PC-3 (cell line): ENCODE measurements at places on chromosomes 7 and 10. TPM values are rescaled to one million over a fixed set of nuclear protein-coding genes. Genes with fewer than 3 reads are reported as not detected.

The SEMA3D gene
- 4.0 and 4.8 TPM in 2 replicates for total RNA-seq

DNA sequence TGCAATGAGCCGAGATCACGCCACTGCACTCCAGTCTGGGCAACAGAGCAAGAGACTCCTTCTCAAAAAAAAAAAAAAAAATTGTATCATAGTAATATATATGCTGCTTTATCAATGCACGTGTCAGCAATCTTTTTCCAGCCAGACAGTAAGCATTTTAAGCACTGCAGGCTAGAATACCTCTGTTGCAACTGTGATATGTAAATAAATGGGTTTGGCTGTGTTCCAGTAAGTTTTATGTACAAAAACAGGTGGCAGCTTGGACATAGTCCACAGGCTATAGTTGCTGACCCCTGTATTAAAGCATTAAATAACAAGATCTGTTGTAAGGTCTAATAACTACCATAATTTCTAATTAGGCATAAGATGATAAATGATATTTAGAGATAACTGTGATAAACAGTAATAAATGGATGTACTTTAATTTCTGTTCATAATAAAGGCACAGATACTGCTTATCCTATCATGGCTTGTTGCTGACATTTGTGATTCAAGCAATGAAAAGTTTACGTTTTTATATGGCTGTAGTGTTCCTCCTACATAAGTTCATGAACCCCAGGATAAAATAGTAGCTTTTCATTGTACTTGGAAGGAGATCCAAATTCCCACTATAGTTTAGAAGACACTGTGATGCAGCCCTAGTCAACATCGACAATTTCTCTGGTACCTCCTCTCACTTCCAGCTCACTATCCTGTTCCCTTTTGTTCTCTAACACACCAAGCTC lies 161.4 kb downstream of the ELMO1 start:
- H3K4me1 ChIP-seq = no peaks in the 10 kb centered on the region
- no peaks in the 10 kb centered on the region; the same call in 1 of the 2 replicates for H3K36me3 ChIP-seq
- H3K27ac ChIP-seq = no peak overlapping the region
- H3K27me3 ChIP-seq = no peaks in the 10 kb centered on the region

DNA sequence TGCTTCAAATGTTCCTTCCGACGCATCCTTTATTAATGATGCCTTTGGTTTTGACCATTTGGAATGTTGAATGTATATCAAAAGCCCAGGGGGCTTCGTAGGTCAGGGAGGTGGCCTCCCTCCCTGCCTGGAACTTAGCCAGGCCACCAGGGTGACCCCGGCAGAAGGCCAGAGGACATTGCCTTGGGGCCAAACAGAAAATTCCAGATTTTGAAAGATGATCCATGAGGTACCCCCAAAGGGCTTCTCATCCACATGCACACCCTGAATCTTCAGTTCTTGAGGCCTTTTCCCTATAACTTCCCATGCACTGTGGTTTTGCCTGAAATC lies 171.7 kb downstream of the ADAM12 start:
- no peaks in the 10 kb centered on the region for H3K36me3 ChIP-seq
- no peak overlapping the region for H3K4me3 ChIP-seq
- DNase-seq = no peak
- no peaks in the 10 kb centered on the region for H3K4me1 ChIP-seq

DNA sequence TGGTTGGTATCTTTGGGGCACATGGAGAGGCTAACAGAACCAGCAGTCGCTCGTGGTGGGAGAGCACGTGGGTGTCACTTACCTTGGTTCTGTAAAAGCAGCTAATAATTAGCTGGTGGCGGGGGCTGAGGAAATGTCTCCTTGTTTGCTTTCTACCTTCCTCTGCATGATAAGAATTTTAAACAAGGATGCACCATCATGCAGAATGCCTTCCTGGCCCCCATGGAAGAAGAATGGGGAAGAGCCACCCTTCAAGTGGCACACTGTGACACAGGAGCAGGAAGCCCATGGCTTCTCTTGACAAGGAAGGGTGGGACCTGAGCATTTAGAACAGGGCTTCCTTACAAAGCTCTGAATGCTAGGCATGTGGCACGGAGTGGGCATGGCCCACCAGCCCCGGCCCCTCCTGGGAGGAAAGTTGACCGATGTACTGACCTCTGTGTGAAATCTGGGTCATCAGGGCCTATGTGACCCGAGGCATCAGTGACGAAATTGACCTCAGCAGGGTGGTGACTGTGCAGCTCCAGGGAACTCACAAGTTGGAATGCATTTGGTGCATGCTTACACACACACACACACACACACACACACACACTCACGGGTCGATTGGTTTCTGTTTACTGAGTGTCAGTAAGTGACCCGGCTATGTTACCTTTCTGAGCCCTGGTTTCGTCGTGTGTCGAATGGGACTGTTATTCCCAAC lies 116.9 kb upstream of the ANLN start:
- no peaks in the 10 kb centered on the region for H3K36me3 ChIP-seq
- no peak overlapping the region for H3K4me3 ChIP-seq
- DNase-seq = no peak
- H3K4me1 ChIP-seq = peaks cover 8% of the 10 kb centered on the region

GRCh38 chr10:65805993-65806392 lies 1119.8 kb upstream of the LRRTM3 start:
- H3K36me3 ChIP-seq = no peaks in the 10 kb centered on the region
- peak; percentile 21 for DNase-seq

DNA sequence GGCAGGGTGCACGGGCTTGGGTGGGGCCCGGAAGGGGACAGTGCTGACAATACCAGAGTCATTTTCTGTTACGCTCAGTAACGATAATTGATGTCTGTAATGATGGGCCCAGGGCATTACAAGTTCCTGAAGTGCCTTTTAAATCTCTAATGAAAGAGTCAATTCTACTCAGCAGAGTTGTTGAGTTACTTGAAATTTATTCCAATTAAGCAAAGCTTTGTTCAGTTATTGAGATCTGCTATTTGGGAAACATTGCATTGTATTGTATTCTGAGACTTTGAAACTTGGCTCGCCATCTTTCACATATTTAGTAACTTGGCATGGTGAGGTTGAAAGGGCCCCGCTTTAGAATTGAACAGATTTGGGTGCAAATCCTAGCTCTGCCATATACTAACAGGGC lies 34.7 kb downstream of the MINDY4 start:
- H3K27ac ChIP-seq = no peak overlapping the region
- peaks cover 20% of the 10 kb centered on the region for H3K4me1 ChIP-seq
- H3K27me3 ChIP-seq = no peaks in the 10 kb centered on the region
- no peaks in the 10 kb centered on the region for H3K36me3 ChIP-seq
- DNase-seq = no peak

GRCh38 chr10:21519941-21520436 lies 5.5 kb downstream of the SKIDA1 start:
- peak; percentile 10 for DNase-seq
- peaks cover 18% of the 10 kb centered on the region for H3K4me1 ChIP-seq
- no peaks in the 10 kb centered on the region for H3K27me3 ChIP-seq
